ENCODE measurements at places on chromosomes 4 and X.

GRCh38 chr4:135605076-135605475, 1403.5 kb upstream of the PABPC4L start:
- no peak for DNase-seq

DNA sequence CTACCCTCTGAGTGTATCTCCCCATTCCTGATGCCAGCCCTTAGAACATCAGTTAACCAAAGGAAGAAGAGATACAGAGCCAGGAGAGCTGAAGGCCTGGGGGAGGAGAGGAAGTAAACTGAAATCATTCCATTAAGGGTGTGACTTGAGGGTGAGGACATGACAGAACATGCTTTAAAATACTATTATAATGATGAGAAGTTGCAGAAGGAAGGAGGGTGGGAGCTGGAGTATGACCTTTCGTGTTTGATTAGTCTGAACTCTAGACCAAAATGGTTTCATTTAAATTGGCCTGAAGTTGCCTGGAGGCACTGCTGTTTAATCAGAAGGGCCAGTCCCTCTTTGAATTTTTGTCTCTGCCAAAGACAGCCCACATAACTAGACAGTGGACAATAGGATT, 11.4 kb downstream of the INTS6L start:
- DNase-seq = no peak

GRCh38 chrX:13717700-13718472, 16.5 kb downstream of the TRAPPC2 start:
- no peak for DNase-seq

DNA sequence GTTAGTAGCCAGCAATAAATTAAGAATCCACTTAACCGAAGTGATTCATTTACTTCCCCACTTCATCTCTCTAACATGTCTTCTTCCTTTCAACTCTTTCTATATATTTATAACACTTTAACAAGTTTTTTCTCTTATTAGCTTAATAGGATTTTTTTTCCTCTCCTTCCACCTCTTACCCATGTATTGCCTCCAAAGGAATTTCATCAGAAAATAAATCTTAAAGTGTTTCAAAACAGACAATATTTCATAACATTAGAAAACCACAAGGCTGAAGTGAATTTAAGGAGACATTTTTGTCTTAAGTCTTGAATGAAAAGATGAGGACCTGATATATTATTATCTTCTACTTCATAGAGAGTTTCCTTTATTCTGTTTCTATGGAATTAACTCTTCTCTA, 101.5 kb downstream of the PDGFC start:
- no peak for DNase-seq

DNA sequence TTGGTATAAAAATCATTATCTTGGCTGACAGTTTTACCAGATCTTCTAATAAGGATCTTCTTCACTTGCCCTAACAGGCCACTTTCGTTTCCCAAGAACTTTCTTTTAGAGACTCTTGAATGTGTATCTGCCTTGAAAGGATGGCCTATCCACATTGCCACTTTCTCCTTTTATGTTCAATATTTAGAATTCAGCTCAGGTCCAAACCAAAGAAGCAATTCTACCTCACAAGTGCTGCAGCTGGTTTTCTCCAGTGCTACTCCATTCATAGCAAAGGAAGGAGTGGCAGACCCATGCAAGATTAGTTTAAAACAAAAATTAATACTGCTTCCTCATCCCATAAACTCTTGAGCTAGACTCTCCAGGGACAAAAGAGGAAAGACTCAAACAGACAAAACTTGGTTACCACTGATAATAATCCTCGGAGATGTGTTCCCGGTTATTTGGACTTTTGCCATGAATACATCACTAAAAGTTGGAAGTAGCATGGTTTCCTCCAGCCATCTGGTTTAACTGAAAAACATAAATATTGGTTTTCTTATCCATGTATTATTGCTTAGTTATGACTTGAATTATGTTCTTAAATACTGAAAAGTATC, 401.8 kb downstream of the PABPC4L start:
- DNase-seq = no peak

DNA sequence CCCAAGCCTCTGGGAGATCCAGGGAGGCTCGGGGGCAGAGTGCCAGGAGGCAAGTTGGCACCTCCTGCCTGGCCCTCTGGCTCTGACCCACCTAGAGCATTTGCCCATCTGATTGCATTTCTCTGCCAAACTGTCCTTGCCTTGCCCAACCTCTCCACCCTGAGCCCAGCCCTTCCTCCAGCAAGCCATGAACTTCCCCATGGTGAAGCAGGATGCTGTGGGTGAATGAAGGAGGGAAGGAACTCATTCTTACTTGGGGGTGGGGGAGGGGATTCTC, 9.3 kb upstream of the CNGA2 start:
- no peak for DNase-seq

DNA sequence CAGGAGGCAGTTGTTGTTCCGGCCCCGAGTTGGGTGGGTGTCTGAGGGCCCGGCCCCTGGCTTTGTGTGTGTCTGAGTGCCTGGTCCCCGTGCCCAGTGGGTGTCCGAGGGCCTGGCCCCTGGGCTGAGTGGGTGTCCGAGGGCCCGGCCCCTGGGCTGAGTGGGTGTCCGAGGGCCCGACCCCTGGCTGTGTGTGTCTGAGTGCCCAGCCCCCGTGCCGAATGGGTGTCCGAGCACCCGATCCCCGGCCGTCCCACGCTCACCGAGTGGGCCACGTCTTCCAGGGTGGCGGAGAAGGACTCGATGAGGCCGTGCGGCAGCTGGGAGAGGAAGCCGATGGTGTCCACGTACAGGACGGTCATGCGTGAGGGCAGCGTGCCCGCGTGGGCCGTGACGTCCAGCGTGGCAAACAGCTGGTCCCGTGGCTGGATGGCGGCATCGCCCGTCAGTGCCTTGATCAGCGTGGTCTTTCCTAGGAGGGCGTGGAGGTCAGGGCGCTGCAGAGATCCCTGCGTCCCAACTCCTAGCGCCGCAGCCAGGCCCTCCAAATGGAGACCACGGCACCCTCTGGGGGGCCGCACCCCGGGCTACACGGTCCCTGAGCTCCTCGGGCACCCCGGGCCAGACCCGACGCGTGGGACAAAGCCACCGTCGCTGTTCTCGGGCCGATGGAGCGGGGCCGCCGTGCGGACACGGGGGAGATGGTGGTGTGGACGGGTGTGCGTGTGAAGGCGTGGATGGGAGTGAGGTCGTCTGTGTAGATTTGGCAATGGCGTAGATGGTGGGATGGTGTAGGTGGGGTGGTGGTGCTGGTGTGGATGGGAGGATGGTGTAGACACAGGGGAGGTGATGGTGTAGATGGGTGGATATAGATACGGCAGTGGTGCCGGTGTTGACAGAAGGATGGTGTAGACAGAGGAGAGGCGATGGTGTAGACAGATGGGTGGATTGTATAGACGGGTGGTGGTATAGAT, 7.2 kb downstream of the GTPBP6 start:
- DNase-seq = no peak

DNA sequence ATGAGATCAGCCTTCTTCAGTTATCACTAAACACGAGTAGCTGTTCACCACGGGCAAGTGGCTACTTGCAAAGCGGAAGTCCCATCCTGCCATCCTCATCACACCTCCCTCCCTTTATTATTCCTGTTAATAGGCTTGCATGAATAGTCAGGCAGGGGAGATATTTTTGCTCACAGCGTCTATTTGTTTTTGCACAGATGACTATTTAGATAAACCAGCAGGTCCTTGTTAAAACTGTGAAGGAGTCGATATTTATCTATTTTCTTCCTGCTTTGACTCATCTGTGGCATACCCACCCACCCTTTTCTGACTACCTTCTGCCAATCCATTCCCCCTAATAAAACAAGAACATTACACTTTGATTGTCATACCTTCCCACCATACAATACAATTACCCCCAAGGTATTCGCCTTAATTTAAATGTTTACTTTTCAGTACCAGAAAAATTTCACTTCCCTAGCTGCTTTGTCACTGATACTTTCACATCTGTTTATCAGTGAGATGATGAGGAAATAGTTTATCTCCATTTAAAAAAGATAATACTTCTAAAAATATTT, 96.6 kb upstream of the BANK1 start:
- DNase-seq = peak; percentile 3

GRCh38 chr4:182339221-182339641, 96.0 kb downstream of the TENM3 start:
- DNase-seq = no peak

DNA sequence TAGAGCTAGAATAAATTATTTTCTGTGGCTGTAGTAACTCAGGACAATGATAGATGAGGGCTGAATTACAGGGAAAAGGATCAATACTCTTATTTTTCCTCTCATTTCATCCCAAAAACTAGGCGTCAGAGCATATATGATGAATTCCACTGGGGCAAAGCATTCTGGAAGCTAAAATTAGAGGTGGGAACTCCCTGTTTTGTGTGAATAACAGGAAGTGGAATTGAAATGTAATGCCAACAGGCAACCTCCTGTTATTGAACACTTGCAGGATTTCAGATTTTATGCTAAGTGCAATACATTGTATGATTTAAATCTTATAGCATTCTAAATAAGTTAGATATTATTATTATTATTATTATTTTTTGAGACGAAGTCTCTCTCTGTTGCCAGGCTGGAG, 20.9 kb downstream of the HSD17B11 start:
- DNase-seq = no peak

DNA sequence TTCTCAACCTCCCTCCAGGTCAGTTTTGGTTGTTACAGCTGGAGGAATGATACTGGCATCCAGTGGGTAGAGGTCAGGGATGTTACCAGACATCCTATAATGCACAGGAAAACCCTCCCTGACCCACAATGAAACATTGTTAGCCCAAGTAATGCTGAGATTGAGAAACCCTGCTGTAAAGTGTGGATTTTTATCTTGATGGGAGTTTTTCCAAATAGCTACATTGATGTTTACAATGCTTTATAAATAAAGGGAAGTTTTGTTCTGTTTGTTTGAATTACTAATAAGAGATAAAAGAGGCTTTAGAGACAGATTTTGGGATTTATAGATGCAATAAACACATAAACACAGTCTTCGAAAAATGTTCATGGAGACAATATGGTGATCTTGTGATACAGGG, 194.0 kb upstream of the NUDT6 start:
- no peak for DNase-seq

GRCh38 chrX:48493890-48494364, 14.9 kb upstream of the PORCN start:
- peak; percentile 15 for DNase-seq

DNA sequence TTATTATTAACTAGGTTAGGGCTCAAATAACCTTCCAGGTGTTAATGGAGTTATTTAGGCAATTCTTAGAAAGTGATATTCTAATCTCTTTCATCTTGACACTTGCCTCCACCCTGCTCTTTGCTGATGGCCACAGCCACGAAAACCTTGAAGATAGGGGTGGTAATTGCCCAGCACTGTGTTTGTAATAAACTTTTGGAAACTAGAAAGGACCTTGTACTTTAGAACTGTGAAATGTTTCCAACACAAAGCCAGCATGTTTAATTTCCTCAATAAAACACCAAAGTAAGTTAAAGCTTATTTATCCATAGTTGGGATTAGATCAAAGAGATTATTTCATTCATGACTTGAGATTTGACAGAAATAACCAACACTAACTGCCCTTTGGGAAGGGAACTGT, 78.3 kb downstream of the MAOA start:
- DNase-seq = no peak

DNA sequence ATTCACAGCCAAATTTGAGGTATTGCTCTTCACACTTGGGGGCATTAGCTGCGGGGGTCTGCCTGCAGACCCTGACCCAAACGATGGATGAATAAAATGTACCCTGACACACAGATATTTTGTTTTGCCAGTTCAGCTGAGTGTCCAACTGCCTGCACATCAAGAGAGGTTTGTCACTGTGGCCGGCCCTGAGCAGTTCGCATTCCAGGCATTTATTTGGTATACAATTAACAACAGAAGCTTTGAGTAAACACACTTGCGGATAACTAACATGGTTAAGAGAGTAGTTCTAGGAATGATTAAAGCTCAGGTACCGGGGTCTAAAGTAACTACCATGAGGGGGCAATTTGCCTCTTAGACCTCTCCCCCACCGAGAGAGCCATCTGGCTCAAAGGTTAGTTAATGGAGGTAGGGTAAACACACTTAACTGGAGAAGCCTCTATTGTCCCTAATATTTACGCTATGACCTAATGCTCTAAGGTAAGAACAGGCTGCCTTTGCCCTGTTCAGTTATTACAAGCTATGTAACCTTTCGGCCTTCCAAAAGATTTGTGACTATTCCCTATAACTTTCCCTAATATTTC, 162.0 kb downstream of the SNCA start:
- DNase-seq = peak; percentile 53

- DNase-seq = no peak
These were observed 201.5 kb downstream of the TBX22 start for GRCh38 chrX:80216086-80216485.

- peak; percentile 6 for DNase-seq
These were observed 34.1 kb downstream of the CNKSR2 start for GRCh38 chrX:21408307-21408706.

DNA sequence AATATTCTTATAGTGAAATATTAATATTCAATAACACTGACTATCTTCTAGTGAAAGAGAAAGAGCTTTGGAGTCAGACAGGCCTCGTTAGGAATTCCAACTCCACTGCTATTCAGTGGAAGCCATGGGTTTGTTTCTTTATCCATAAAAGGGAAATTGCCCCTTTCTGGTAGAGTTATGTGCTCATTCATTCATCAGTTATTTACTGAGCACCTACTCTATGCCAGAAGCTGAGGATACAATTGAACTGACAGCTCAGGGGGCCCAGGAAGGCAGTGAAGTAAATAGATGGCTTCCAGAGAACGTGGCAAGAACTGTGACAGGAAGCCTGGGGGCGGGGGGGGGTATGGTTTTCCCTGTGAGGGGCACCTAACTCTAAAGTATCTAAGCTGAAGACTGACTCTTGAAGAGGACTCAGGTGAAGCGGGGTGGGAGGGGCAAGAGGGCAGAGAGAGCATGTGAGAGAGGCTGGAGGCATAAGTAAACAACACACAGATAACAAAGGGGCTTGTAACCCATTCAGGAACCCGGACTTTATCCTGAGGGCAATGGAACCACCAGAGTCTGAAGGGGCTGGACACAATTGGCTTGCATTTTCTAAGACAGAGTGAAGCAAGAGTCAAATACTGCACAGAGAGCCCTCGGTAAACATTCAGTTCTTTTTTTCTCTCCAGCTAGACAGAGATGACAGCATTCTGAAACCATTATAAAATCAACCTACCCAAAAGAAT, 20.3 kb downstream of the ANXA5 start:
- no peak for DNase-seq

DNA sequence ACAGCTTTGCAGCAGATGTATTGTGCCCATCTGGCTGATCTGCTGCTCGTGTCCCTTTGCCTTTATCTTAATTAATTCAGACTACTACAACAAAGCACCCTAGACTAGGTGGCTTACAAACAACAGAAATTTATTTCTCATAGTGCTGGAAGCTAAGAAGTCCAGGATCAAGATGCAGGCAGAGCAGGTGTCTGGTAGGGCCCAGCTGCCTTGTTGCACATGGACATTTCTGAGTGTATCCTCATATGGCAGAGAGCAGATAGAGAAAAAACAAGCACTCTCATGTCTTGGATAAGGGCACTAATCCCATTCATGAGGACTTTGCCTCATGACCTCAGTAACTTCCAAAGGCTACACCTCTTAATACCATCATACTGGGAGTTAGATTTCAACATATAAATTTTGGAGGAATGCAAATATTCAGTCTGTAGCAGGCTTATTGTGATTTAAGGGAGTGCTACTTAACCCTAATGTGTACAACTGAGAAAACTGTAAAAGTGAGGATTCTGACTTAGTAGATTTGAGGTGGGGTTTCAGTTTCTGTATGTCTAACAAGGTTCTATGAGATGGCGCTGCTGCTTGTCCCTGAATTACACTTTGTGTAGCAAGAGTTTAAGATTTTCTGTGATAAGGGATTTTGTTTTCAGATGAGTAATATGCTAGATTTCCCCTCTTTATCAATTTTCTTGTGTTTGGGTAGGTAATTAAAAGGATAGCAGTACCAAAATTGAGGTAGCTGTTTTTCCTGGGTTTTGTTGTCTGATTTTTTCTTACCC, 473.2 kb upstream of the TECRL start:
- DNase-seq = no peak
